ENCODE measurements at places on chromosomes 5 and 9. TPM values are rescaled to one million over a fixed set of nuclear protein-coding genes. Genes with fewer than 3 reads are reported as not detected.

- DNase-seq = no peak
Observed at GRCh38 chr9:6910032-6910431, 152.3 kb downstream of the KDM4C start.

GRCh38 chr5:132204371-132205135, 23.1 kb downstream of the P4HA2 start:
- peak; percentile 8 for DNase-seq

INSYN2B gene
- total RNA-seq = not detected

- DNase-seq = no peak
Observed at GRCh38 chr9:105890046-105890822, 195.9 kb downstream of the TMEM38B start.

DNA sequence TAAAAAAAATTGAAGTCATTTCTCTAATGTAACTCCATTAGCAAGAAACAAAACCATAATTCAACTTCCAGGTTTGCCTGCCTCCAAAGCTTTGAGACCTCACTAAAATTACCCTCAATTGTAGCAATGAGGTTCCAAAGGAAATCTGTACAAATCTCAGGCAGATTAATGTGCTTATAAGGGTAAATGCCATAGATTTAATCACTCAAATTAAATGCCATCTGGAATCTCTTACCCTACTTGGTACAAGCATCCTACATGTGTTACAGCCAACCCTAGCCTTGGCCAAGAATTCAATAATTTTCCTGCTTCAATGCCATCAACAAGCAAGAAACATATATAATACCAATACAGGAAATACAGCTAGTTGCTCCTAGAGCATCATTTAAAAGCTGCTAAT, 452.8 kb downstream of the RAB3C start:
- no peak for DNase-seq

KCNV2 gene
- not detected for total RNA-seq

- no peak for DNase-seq
Observed at GRCh38 chr9:37971108-37971459, 67.2 kb upstream of the SLC25A51 start.

DNA sequence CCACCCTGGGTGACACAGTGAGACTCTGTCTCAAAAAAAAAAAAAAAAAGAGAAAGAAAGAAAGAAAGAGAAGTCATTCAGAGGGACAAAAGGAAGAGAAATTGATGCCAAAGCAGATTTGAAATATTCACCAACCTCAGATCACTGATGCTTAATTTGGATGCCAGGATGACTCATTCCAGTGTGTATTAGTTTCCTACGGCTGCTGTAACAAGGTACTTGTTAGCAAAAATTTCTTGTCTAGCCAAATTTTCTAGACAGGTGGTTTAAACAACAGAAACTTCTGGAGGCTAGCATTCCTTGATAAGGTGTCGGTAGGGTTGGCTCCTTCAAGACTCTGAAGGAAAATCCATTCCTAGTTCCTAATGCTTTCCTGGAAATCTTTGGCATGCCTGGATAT, 42.1 kb downstream of the POU4F3 start:
- DNase-seq = no peak

DNA sequence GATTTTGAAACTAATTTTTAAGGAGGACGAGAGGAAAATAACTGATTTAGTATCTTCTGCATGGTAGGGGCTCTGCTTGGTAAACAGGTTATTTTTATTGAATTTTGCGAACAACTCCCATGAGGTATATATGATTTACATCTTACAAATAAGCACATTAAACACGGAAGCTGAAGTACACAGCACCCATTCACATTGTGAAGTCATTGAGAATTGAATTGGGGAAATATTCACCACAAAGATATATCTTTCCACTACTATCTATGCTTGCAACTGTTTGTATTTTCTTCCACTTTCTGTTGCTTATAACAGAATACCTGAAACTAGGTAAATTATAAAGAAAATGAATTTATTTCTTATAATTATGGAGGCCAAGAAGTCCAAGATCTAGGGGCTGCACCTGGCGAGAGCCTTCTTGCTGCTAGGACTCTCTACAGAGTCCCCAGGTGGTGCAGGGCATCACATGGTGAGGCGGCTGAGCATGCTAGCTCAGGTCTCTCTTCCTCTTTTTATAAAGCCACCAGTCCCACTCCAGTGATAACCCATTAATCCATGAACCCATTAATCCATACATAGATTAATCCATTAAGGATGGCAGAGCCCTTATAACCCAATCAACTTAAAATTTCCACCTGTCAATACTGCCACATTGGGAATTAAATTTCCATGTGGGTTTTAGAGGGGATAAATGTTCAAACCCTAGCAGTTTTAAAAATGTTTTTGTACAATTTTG, 79.0 kb upstream of the ZNF608 start:
- no peak for DNase-seq

GRCh38 chr5:59715228-59715627, 178.3 kb downstream of the PDE4D start:
- no peak for DNase-seq

GRCh38 chr5:8813180-8813579, 732.7 kb downstream of the SEMA5A start:
- DNase-seq = no peak

- no peak for DNase-seq
Observed at GRCh38 chr5:14851597-14851996, 20.0 kb downstream of the ANKH start.

SYK gene
- 58.1 TPM for total RNA-seq

GRCh38 chr9:36823466-36823865, 210.6 kb downstream of the PAX5 start:
- no peak for DNase-seq

RASEF gene
- 38.9 TPM for total RNA-seq

DNA sequence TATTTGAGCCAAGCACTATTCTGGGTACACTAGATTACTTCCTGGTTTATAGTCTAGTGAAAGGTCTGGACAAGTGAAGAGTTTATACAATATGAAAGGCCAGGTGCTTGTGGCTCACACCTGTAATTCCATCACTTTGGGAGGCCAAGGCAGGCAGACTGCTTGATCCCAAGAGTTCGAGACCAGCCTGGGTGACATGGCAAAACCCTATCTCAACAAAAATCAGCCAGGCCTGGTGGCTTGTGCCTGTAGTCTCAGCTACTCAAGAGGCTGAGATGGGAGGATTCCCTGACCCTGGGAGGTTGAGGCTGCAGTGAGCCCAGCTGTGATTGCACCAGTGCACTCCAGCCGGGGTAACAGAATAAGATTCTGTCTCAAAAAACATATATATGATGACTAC, 9.5 kb upstream of the TXNDC15 start:
- no peak for DNase-seq

DNA sequence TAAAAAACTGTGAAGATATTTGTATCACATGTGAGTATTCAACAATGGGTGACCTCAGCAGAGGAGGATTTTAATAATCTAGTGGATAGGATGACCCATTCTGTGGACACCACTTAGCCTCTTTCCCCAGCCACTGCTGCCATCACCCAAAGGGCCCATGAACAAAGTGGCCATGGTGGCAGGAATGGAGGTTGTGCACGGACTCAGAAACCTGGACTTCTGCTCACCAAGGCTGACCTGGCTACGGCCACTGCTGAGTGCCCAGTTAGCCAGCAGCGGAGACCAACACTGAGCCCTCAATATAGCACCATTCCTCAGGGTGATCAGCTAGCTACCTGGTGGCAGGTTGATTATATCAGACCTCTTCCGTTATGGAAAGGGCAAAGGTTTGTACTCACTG, 1410.4 kb upstream of the CDH9 start:
- no peak for DNase-seq

GRCh38 chr5:96254980-96255691, 177.9 kb downstream of the PCSK1 start:
- DNase-seq = no peak

GRCh38 chr5:149125386-149125891, 15.9 kb upstream of the ABLIM3 start:
- DNase-seq = no peak

DNA sequence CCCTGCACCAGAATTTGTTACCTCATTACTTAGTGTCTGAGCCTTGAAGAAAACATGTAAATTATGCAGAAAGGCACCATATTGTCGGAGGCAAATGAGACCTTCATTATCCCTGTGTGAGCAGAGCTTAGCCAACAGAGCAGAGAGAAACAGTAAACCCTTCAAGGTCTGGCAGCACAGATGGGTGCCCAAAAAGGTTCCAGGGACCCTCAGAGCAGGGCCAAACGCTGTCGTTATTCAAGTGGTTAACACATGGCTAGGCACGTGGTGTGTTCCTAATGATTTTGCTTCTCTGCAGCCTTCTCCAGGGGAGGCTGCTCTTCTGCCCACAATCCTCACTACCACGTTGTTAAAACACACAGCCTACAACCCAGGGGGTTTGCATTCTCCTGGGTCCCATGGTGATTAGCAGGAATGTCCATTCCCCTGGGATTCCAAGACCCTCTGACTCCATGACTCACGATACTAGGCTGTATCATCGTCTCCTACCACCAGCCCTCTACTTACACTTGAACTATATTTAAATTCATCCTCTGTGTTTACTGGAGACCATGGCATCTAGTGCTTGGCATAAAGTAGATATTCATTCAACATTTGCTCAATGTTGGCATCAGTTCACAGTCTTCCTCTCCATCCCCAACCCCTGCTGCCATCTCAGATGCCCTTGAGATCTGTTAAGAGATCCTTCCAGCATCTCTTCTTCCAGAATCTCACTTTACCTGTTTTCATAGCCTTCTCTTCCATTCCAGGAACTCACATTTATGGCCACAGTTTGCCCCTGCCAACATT, 174.5 kb upstream of the RAD23B start:
- DNase-seq = no peak

LCN9 gene
- not detected for total RNA-seq

- no peak for DNase-seq
Observed at GRCh38 chr5:169856571-169856970, 123.7 kb downstream of the INSYN2B start.

DNA sequence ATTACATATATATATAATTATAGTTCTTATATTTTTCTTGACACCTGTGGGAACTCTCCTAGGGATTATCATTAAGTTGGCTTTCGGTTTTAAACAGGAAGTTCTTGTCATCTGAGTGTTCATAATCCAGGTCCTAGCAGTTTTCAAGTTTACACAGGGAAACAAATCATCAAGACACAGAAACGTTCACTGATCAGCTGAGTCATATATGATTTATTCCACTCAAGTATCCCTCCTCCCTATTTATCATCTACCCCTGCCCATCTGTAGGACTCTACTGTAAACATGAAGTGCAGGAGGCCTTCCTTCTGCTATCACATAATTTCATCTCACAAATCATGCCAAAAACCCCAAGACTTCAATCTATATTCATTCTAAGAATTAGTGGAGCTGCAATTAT, 6.3 kb downstream of the SLC25A51 start:
- no peak for DNase-seq

GRCh38 chr5:127695346-127695745, 7.8 kb upstream of the CCDC192 start:
- DNase-seq = no peak
